ENCODE measurements at places on chromosomes 4 and X.

DNA sequence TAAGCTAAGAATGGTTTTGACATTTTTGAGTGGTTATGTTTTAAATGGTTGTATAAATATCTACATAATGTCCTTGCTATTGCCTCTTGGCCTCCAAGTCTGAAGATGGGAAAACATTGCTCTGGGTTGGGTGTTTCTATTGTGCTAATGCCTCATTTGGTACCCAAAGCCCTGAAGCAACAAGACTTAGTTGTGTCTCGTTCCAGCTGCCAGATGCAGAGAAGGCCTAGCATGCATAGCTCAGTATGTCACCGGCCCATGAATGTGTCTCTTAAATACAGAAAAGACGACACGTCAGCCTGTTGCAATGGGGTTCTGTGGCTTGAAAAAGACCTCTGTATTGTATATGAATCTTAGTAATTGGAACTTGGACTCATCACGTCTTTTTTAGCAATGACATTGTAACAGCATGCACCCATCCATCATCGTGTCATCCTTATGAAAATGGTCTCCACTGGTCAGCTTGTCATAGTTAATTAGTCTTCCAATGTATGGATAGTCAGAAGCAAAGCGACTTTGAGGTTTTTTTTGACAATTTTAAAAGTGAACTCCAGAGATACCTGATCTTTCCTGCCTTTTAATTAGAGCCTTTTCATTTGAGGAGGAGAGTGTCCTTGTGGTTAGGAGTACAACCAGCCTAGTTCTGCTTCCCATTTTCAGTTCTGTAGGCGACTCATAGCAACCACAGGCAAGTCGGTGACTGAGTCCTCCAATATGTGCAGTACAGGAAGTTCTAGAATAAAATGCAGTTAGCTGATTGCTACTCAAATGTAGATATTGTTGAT lies 126.4 kb upstream of the GATB start:
- peak; percentile 44 for DNase-seq

DNA sequence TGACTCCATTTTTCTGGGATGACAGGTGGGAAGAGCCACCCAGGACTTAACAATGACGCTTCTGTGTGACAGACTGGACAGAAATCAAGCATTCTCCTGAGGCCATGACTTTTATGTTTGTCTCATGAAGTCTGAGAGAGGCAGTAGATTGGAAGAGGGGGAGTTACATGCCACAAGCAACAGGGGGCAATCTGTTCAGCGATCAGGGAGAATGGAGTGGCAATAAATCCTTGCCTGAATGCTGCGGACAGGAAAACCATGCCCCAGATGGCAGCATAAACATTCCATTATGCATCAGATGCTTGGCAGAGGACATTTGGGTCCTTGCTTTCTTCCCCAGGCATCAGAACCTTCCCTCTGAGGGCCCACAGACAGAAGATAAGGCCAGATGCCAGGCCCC lies 312.4 kb upstream of the DIPK2B start:
- DNase-seq = no peak

GRCh38 chr4:54093324-54094240 lies 6.4 kb upstream of the GSX2 start:
- DNase-seq = no peak

DNA sequence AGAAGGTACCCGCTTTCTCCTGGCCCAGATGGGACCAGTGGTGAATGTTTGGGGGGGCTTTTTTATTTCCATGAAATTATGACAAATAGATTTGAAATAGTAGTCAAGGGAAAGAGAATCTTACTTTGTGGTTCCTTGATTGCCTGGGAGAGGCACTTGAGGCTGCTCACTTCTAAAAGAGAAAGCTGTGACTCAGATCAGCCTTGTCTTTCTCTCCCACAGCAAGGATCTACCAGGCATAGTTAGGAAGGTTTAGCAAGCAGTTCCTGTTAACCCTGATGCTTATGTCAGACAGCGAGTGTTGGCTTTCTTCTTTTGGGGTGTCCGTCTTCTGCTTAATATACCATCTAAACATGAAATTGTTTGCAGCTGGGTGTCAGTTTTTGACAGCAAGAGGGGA lies 114.5 kb downstream of the TSPAN7 start:
- DNase-seq = no peak

- DNase-seq = no peak
Observed at GRCh38 chr4:117740736-117741135, 293.6 kb upstream of the NDST3 start.

- DNase-seq = no peak
Observed at GRCh38 chrX:23661671-23662070, 5.6 kb upstream of the PRDX4 start.

DNA sequence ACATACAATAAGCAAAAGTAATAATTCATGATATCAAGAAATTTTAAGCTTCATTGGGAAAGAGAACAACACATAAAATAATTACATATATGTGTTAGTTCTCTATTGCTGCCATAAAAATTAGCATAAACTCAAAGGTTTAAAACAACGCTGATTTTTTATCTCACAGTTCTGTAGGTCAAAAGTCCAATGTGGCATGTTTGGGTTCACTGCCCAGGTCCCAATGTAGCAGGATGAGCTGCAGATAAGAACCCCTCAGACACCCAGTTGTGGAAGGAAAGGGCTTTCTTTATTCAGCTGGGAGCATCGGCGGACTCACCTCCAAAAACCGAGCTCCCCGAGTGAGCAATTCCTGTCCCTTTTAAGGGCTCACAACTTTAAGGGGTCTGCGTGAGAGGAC lies 13.1 kb upstream of the MAGEB16 start:
- DNase-seq = no peak

GRCh38 chr4:145842224-145842887 lies 96.3 kb downstream of the ZNF827 start:
- DNase-seq = no peak

DNA sequence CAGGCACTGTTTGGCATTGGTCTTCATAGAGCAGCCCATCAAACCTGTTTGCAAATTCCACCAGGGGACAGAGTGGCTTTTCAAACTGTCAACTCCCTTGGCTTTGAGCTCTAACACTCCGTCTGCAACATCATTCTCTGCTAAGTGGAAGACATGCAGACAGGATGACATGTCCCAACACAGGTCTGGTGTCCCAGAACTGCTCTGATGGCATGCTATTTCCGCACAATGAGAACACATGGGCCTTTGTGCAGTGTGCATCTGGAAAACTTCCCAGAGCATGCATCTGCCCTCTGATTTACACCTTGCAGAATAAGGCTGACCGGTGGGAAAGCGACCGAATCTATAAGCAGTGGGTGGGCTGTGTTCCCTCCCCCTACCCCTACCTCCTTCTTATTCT lies 212.8 kb upstream of the GYPA start:
- DNase-seq = no peak

- DNase-seq = no peak
Observed at GRCh38 chr4:167234316-167234881, at the start of gene SPOCK3. TSS of gene SPOCK3 (minus strand) at chr4:167234494.

DNA sequence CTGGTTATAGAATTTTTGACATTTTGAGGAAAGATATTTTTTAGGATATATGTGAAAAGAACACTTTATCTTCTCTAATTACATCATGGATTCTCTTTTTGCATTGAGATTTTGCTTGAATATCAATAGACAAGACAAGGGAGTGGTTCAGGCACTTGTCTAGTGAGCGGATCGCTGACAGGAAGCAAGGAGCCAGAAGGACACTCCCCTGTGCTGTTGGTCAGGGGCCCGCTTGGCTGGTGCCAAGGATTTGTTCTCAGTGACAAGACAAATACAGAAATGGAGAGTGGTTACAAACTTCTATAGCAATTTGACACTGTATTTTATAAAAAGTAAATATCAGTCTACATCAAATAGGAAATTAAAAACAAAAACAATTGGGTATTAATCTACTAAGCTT lies 60.0 kb downstream of the SLC9B1 start:
- no peak for DNase-seq

DNA sequence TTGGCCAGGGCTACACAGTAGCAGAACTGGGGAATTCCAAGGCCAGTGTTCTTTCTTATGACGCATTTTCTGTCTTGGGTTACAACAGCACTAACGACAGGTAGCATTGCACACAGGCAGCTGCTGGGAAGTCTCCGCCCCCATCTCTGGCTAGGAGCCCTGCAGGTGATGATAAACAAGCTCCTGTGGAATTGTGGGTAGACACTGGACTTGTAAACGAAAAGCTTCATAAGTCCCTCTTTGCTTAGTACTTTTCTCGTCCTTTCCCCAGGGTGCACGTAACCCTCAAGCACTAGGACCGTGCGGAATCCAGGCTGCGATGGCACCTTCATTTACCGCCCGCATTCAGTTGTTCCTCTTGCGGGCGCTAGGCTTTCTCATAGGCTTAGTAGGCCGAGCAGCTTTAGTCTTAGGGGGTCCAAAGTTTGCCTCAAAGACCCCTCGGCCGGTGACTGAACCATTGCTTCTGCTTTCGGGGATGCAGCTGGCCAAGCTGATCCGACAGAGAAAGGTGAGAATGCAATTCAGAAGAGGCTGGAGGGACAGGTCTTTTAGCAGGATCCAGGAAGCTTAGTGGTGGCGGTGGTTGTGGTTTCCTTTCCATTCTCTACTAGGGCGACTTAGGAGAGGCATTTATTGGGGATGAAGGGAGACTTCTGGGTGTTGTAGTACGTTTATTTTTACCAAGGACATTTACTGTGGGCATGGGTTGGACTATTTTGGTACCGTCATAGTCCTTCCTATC lies at the start of gene FAAH2:
FAAH2 (plus strand) TSS at position 200 of the 745 bp plus-strand sequence; CDS start at position 320, 120 bp downstream.
- no peak for DNase-seq

DNA sequence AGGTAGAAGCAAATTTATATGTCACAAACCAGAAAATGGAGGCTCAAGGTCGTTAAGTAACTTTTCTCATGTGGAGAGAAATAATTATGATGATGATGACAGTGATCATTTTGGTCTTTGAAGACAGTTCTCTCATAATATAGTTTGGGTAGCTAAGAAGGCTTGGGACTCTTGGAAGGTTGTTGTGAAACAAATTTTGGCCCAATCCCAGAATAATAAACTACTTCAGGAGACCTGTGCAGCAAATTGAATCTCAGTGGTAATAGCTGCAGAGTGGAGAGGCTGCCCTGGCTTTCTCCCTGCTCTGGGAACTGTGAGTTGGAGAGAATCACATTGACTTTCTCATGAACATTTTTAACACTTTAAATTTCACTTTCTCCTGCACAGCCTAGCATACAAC lies 217.2 kb upstream of the BOD1L1 start:
- DNase-seq = no peak

GRCh38 chr4:14771504-14772175 lies 230.6 kb upstream of the CPEB2 start:
- DNase-seq = no peak

DNA sequence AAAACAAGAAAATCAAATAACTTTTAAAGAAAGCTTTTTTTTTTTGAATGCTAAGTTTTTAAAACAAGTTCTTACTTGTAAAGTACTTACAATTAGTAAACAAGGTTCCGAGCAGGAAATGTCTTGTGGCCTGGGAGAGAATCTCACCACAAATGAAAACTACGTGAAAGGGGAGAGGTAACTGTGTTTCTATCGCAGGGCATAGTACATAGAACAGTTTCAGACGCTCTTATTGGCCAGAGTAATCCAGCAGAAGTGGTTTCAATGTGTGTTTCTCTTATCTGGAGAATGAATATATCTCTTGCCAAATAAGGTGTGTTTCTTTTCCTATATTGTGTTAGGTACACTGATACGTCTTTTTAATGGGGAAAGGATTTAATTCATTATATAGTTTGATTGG lies at the start of gene PLAC8:
PLAC8 (minus strand) TSS at position 154 of the 400 bp plus-strand sequence. CDS start 6,808 bp downstream, outside the sequence.
- DNase-seq = peak; percentile 58

DNA sequence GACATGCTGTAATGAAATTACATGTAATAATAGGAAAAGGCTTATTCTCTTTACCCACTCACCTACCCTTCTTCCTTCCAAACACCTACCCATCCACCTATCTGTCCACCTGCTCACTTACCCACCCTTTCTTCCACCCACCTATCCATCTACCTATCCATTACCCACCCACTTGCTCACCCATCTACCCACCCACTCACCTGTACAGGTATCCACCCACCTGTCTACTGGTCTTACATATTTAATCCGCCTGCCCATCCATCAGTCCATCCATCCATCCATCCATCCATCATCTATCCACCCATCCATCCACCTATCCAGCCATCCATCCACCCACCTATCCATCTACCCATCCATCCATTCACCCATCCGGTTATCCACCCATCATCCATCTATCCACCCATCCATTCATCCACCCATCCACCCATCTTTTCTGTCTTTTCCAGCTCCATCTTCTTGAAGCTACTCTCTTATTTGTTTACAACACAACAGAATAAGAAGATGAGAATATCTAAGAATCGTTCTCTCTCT lies 133.3 kb upstream of the STX18 start:
- DNase-seq = no peak

DNA sequence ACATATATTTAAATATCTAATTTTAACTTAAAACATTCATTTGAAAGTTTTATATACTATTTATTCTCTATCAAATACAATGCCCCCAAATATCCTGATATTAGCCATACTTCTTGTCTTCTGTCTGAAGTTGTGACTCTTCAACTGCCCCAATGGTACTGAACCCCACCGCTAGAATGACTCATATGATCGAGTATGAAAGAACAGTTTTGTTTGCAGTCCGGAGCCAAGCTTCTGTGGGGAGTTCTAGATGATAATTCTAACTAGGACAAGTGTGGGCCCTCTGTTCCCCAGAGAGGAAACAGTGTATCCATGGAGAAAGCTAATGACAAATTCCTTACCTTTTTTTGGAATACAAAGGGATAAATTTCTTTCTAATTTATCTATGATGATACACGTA lies 24.7 kb upstream of the CT47A1 start:
- DNase-seq = no peak

DNA sequence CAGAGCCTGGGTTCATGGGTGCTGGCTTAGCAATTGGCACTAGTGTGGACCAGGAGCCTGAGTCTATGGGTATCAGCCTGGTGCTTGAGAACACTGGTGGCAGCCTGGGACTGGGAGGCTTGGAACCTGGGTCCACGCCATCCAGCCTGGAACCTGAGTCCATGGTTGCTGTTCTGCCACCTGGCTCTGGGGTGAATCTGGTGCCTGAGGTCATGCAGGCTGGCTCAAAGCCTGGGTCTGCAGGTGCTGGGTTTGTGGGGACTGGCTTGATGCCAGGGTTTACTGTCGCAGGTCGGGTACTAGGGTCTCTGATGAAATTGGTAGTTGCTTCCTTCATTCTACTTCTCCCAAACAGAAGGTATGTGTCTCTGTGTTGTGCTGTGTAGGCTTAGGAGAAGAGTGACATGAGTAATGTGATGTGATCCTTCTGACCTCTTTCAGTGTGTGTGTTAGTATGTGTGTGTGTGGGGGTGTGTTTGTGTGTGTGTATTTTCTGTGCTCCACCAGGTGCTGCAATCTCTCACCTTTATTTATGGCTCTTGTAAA lies 517.0 kb upstream of the EPHA5 start:
- DNase-seq = no peak

- no peak for DNase-seq
Observed at GRCh38 chr4:18106620-18107019, 85.1 kb upstream of the LCORL start.

GRCh38 chrX:47859686-47860085 lies 23.0 kb downstream of the ZNF81 start:
- DNase-seq = no peak

DNA sequence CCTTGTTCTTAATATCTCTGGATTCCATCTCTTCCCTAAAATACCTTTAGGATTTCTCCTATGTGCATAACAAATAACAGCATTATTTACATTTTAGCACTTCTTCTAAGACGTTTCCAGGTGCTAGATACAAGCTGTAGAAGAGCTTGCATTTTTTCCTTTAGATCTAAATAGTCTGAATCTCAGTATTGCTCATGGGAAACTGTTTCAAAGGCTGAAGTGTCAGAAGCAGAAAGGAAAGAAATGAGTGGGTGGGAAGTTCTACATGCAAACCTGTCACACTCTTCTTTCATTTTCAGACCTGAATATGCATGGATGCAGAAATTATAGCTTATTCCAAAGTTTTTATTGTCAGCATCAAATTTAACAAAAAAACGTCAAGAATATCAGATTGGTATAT lies 41.8 kb downstream of the FGF13 start:
- no peak for DNase-seq
